ENCODE measurements at places on chromosomes 3 and 15.

GRCh38 chr3:130933801-130934345, 40.0 kb downstream of the ATP2C1 start:
- DNase-seq = no peak

DNA sequence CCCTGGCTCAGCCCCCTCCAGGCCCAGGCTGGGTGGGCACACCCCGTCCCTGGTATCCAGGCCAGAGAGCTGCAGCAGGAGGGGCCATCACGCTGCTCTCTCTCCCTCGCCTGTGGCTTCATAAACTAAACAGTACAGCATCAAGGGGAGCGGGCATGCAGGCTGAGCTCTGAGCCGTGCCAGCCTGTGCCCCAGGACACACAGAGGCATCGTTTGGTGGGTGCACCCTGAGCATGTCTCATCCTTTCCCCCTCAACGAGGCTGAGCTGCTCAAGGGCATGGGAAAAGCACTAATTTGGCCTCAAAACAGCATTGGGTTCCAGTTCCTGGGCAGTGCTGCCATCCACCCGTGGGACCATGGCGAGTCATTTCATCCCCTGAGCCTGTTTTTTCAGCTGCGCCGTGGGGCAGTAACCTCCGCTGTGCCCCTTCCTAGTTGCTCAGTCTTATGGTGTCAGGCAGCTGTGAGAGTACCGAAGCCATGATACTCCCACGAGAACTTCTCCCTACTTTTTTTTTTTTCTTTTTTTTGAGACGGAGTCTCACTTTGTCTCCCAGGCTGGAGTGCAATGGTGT, 79.6 kb downstream of the CPN2 start:
- no peak for DNase-seq

DNA sequence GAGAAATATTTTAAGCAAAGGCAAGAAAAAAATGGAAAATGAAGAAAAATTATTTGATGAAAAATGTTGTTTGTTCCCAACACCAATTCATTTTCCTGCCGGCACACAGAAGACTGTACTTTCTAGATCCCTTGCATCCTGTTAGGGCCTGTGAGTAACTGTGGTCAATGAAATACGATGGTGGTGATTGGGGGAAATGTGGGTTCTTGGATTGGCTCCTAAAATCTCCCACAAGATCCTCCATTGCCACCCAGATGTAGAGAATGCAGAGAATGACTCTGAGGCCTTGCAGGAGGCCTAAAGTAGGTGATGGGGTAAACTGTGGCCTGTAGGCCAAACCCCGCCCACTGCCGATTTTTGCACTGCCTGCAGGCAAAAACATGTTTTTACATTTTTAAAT, 46.3 kb upstream of the C3orf70 start:
- no peak for DNase-seq

DNA sequence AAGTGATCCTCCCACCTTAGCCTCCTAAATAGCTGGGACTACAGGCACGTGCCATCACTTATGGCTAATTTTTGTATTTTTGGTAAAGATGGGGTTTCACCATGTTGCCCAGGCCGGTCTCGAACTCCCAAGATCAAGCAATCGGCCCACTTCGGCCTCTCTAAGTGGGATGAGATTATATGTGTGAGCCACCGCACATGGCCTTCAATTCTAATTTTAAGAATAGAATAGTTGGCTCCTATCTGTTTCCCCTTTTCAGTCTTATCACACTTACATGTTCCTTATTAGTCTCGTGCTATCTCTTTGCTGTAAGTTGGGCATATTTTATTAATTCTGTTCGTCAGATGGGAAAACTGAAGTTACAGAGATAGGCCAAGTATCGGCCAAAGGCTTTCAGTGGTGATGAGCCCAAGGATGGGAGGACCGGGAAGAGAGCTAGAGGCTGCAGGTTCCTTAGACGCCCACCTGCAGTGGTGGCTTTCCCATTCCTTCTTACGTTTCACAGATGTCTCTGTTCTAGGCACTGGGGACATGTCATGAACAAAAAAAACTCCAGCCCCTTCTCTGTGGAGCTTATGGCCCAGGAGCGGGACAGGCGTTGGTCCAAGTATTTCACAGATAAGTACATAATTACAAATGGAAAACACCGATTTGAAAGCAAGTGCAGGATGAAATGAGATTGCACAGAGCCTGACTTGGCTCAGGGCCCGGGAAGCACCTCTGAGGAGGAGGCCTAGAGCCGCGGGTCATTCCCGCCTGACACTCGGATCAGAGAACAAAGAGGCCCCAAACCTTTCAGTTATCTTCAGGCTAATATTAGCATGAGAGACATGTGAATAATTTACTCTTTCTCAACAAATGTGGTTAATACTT, 91.1 kb upstream of the KLF13 start:
- no peak for DNase-seq

DNA sequence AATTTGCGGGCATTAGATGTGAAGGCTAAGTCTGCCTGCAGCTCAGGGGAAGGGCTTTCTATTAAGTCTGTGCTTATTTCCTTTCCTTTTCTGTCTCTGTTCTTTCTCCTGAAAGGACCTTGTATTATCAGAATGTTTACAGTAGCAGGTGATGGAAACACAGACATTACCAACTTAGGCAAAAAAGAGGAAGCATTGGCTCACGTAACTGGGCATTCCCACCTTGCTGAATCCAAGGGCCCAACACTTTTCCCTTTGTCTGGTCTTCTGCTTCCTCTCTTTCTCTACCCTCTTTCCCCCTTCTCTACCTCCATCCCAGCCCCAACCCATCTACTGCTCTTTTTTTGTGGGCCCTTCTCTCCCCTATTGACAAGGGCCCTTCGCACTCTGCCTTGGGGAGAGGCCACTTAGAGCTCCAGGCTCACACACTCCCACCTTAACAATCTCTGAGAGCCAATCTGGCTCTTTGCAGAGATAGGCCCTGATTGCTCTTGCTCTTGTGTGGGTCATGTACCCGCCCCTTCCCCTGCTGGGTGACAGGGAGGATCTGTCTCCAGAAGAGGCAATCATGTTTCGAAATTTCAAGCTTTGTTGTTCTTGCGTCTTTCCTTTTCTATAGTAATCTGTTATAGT, 35.0 kb downstream of the ACAA1 start:
- DNase-seq = peak; percentile 21

- no peak for DNase-seq
These were observed 56.5 kb upstream of the RASA2 start for GRCh38 chr3:141430316-141430715.

DNA sequence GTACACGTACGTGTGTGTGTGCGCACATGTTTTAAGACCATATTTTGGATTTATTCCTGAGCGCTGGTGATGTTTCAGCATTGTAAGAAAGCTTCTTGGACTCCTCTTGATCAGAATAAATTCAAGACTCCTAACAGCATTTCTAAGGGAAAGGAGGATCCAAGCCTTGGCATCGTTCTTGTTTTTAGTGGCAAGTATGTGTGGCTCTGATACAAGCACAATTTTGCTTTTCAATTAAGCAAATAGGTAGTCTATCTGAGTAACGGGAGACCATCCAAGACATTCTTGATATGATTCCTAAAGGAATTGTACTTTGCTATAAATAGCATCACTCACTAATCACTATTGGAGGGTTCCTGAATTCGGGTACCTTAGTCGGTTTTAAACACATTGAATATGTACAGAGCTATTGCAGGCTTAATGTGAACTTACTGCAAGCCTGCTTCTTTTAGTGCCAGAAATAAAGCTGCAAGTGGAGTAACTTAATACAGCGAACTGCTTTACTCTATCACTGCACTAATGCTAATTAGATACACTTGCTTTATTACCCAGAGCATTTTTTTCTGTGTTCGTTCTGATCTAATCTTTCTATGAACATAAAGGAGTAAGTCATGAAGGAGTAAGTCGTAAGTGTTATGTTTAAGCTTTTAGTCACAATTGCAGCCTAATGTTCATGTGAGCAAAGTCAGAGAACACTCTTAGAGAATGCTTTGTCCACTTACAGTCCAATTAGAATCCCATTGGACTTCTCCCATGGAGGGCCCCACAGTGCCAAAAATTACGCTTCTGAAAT, 186.3 kb downstream of the MCTP2 start:
- DNase-seq = no peak

GRCh38 chr3:119779731-119780383, 2.0 kb upstream of the NR1I2 start:
- DNase-seq = no peak

- no peak for DNase-seq
These were observed 86.5 kb downstream of the SEMA6D start for GRCh38 chr15:47803767-47804166.

- no peak for DNase-seq
These were observed 405.7 kb upstream of the MCTP2 start for GRCh38 chr15:93825682-93826081.

GRCh38 chr3:107184375-107184774, 192.9 kb upstream of the CCDC54 start:
- DNase-seq = no peak

- DNase-seq = no peak
These were observed 638 bp downstream of the BLOC1S6 start for GRCh38 chr15:45587863-45588170.

- no peak for DNase-seq
These were observed 102.8 kb downstream of the STT3B start for GRCh38 chr3:31635545-31635944.

GRCh38 chr3:39280571-39280970, 735 bp upstream of the CX3CR1 start:
- no peak for DNase-seq

GRCh38 chr15:101020451-101020850, 101.3 kb downstream of the LRRK1 start:
- no peak for DNase-seq

GRCh38 chr3:41265011-41265545, 65.8 kb downstream of the CTNNB1 start:
- DNase-seq = no peak

- DNase-seq = no peak
These were observed 187.3 kb downstream of the RBMS3 start for GRCh38 chr3:29468187-29468586.

DNA sequence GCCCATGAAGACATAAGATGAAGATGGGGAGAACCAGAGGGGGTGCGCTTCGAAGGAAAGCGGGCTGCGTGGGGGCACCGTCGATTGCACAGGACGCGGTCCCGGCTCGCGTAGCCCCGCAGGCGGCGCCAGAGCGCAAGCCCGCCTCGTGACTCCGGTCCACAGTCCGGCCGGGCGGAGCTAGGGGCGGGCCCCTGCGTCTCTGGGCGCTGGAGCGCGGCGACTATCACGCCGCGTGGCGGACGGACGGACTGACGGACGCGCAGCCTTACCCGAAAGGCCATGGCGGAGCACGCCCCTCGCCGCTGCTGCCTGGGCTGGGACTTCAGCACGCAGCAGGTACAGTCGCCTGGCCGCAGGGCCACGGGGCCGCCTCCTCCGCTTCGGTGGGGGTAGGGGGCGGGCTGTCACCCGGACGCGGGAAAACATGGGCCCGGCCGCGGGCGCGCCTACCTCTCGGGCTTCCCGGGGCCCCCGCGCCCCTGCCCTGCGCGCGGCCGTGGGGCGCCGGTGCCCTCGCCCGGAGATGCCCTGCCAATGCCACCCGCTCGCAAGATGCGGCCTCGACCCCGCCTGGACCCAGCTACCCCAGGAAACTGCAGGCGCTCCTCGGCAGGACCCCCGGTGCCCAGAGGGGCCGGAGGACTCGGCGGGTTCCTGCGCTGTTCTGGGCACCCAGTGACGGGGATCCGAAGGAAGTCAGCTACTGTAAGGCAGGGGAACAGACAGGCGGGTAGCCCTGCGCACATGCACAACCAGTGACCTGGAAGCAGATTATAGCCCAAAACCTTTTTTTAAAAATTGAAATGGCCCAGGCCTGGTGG, at the start of gene XYLB:
TSS of gene XYLB (plus strand) at position 199 of the 824 bp plus-strand sequence. CDS start at position 283, 84 bp downstream.
- DNase-seq = peak; percentile 93

GRCh38 chr3:191549357-191549756, 88.4 kb downstream of the PYDC2 start:
- no peak for DNase-seq

GRCh38 chr15:77495838-77496596, 75.3 kb downstream of the HMG20A start:
- no peak for DNase-seq

DNA sequence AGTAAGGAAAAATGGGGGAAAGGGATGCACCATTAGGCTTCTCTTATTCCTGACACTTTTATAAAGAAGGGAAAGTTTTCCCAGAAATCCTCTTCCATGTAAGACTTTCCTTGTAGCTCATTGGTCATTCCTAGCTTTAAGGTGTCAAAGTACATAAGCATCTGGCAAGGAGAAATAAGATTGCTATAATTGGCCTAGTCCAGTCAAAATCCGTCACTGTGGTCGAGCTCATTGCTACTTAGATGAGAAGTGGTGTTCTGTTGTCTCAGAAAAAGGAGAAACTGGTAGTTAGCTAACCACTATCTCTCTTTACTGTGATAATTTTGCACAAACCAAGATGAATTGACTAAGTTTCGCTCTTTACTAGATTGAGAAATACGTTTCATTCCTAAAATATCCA, 370.1 kb downstream of the CNTN4 start:
- DNase-seq = no peak

DNA sequence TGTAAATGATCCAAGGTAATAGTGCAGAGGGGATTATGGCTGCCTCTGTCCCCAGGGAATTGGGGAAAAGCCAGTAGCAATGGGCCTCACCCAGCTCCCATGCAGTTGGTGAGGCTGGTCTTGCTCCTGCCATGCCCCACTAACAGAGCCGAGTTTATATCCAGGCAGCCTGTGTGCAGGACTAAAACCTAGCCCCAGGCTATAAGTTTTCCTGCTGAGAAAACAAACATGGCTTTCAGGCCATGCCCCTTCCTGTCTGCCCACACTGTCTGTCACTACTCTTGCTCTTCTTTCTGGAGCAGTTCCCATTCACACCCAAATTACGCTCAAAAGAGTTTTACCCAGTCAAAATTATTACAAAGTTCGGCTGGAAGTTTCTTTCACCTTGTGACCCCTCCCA, 73.5 kb upstream of the SPATA16 start:
- no peak for DNase-seq

- DNase-seq = no peak
These were observed 5.1 kb upstream of the B4GALT4 start for GRCh38 chr3:119245778-119246177.

DNA sequence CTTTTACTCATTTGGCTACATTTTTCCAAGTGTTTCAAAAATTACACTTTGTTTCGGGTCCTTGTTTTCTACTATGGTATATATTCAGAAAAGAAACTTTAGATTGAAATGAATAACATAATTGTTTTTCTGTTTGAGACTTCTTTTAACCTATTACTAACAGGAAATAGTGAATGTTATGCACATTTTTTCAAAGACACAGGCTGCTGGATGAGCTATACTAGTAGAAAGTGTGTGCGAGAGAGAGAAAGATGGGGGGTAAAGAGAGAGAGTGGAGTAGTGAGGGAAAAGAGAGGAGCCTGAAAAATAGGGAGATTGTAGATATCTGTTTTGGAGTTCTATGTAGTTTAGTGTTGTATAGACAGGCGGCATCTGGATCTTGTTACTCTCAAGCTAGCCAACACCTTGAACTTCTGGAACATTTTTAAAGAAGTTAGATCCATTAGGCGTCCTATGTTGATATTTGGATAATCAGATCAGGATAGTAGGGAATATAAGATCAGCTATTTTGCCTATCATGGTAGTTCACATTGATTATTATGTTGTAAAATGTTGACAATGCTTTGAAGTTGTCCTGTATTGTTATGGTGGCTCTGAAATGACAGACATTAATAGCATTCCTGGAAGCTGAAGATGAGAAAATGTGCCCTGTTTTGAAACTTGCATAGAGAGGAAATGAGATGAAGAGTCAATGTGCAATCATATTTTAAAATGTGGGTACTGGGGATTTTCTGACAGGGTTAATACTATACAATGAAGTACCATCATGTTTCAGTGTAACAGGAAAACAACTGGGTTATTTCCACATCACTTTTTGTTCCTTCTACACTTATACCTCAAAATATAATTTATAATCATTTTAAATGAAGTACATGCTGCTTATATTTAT, 2.6 kb downstream of the RBMS3 start:
- DNase-seq = no peak
